ENCODE measurements at places on chromosomes 6 and 20.

GRCh38 chr6:164442572-164442971 lies 866.8 kb downstream of the C6orf118 start:
- no peak for DNase-seq

GRCh38 chr6:119034827-119035458 lies 43.5 kb downstream of the FAM184A start:
- no peak for DNase-seq

DNA sequence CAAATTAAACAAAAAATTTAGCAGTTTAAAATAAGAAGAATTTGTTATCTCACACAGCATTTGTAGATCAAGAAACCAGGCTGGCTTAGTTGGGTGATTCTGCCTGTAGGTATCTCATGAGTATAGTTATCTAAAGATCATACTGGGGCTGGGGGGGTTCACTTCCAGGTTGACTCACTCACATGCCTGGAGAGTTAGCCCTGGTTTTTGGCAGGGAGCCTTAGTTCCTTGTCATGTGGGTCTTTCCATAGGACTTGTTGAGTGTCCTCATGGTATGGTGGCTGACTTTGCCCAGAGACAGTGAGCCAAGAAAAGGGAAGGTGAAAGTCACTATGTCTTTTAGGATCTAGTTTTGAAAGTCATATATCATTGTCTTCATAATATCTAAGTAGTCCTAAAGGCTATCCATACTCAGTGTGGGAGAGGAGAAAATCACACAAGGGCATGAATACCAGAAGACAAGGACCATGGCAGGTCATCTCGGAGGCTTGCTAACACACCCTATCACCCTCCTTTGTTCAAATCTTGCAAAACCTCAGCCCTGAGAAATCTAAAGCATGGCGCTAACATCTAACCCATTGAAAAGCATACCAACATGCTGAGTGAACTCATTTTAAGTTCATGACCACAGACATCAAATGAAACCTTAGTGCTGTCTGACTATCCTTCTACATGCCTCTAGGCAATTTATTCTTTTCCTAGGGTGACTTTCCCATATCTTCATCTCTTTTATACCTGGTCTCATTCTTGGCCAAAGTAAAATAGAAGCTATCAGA lies 39.2 kb downstream of the CYP24A1 start:
- DNase-seq, result peak; percentile 89

DNA sequence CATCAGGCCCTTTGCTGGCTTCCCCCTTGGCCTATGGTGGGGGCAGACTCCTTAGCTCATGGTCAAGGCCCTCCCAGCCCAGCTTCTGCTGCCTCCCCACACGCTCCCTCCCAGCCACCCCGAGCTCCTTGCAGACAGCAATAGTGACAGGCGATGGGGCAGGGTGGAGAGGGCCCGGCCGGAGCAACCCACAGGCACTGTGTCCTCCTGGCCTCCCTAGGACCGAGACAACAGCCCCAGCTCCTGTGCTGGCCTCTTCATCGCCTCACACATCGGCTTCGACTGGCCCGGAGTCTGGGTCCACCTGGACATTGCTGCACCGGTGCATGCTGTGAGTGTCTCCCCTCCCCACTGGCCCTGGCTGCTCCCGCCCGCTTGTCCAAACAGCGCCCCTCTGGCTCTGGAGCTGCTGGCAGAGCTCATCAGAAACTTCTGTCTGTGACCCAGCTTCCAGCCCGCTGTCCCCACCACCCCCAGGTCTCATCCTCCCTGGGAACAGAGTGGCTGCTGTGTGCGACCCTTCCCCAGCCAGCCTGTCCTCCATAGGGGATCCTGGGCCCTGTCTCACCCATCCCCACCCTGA lies 21.8 kb downstream of the NPEPL1 start:
- no peak for DNase-seq

DNA sequence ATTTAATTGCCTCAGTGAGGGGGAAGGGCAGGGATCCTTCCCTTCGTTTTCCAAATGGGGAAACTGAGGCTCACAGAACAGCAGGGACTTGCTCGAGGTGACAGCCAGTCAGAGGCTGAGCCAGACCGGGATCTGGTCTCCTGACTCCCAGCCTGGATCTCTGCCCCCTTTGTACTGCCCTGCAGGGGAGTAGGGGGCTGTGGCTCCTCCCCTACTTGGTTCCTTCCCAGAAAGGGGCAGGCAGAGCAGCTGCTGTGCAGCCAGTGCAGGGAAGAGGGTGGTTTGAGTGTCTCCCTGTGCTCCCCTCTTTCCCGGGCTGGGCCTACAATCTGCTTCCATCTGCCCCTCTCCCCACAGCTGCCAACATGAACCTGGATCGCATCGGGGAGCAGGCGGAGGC lies 37.6 kb downstream of the UQCC2 start:
- DNase-seq, result no peak

- no peak for DNase-seq
These were observed 29.5 kb upstream of the IFNGR1 start for GRCh38 chr6:137248702-137249101.

DNA sequence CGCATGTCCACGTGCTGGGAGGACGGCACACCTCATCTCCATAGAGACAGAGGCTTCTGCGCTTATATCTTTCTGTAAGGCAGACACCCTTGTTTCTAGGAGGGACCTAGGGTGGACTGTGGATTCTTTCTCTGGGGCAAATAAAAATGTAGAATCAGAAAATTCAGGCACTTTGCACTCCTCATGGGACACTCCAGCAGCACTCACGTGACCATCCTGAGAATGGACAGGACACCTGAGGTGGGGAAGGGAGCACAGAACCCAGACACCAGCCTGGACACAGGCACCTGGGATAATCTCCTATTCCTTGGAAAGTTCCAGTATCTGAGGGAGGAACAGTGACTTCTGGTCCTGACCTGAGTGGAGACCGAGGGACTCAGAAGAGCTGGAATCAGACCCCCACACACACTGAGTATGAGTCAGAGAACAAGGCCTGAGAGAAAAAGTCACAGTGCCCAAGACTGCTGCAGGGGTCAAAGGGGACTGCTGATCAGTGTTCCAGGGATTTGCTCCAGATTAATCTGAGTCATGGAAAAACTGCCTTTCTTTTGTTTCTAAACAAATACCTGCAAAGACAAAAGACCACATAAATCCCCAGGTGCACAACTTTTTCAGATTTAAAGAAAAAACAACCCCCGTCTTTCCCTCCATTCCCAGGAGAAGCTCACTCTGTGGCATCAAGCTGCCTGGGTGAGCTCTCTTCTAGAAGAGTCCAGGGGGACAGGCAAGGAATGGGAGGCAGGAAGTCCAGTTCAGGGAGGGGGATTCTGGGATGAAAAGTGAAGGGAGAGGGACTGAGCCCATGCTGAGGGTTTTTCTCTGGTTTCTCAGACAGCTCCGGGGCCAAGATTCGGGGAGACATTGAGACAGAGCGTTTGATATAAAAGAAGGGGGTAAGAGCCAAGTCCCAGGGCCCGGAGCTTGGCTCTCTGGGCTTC lies 35.6 kb upstream of the MICB start:
- no peak for DNase-seq

DNA sequence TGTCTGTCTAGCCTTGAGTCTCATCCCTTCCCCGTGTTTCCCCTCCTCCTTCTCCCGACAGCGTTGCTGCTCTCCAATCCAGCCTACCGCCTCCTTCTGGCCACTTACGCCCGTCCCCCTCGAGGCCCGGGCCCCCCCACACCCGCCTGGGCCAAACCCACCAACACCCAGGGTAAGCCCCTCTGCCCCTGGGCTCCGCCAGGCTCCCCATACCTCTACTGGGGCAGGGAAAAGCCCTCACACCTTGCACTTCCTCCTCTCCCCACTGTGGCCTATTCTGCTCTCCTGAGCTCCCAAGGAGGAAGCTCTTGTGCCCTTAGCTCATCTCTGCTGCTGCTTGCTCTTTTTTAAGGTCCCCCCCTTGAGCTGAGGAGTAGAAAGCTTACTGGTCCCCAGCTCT lies 11.0 kb downstream of the DDR1 start:
- DNase-seq, result no peak

DNA sequence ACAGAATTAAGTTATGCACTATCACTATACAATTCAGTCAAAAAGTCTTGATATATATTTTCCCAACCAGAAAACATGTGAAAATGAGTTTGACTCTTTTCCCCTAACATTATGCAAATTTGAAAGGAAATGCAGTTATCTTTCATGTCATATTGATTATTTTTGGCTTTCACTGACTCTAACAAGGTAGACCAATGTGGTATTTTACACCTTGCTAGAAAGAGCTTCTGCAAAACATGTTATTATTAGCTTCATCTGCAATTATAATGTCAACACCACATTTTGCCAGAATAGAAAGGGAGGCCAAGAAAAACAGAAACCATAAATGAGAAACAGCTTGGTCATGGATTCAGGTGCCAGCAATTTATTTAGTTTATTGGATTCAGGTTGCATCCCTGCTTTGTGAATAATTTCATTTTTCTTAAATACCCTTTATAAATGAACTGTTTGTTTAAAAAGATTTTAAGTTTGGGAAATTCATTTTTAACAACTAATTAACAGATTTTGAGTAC lies 226.1 kb upstream of the GJE1 start:
- DNase-seq, result no peak

DNA sequence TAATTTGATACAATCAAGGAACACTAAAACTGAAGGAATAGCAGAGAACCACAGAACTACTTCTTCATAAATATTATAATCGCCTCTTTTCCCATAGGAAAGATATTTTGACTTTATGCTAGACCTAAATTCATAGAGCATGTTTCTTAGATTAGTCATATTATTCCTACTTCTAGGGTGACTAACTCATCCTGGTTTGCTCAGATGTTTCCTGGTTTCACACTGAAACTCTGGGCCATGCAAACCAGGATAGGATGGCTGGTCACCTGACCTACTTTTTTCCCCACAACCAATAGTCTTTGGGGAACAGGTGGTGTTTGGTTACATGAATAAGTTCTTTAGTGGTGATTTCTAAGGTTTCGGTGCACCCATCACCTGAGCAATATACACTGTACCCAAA lies 42.8 kb downstream of the MMS22L start:
- DNase-seq, result peak; percentile 40

GRCh38 chr6:119541132-119541905 lies 191.8 kb upstream of the MAN1A1 start:
- DNase-seq, result peak; percentile 97

DNA sequence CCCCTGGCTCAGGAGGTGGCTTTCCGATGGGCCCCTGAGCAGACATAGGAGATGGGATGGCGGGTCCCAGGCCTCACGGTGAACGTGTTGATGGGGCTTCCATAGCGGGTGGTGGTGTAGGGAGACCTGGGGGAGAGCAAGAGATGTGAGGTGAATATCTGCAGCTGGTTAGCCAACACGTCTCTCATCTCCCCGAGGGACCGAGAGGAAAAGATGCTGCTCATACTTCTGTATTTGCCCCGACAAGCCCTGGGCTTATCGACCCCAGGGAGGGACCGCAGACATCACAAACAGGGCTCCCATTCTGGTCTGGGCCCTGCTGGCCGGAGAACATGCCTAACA lies 38.7 kb downstream of the C6orf132 start:
- no peak for DNase-seq

GRCh38 chr20:48679599-48679998 lies 148.2 kb downstream of the PREX1 start:
- no peak for DNase-seq

- no peak for DNase-seq
These were observed 142.4 kb downstream of the TTLL2 start for GRCh38 chr6:167467282-167467681.

DNA sequence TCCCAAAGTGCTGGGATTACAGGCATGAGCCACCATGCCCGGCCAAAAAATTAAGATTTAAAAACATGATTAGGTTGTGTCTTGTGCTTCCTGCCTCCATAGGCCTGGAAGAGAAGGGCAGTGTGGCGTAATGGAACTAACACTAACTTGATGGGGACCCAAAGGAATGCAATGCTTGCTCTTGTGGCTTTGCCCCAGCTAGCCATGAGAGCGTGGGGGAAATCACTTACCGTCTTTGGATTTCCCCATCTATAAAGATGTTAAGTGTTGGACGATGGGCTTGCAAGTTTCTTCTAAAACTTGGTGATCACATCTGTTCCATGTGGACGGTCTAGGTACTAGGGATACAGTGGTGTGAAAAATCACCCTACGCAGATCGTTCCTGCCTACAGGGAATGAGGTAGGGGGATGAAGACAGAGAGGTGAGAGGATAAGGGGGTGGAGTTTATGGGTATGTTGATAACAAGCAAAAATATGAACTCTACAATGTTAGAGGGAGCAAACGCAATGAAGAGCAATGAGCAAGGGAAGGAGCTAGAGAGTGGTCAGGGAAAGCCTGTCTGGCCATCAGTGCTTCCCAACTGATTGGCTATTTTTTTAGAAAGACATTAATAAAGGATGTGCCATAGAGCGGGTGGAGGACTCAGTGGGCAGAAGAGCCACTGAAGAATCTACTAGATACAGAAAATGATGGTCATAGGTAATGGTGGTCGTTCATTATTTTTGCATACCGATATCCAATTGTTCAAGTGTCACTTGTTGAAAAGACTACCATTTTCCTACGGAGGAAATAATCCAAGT lies 165.2 kb downstream of the BCAS1 start:
- no peak for DNase-seq

GRCh38 chr6:113777601-113778000 lies 79.5 kb upstream of the MARCKS start:
- no peak for DNase-seq

- no peak for DNase-seq
These were observed 9.0 kb upstream of the RALGAPA2 start for GRCh38 chr20:20721489-20721888.

- DNase-seq, result no peak
These were observed 16.4 kb downstream of the ANKEF1 start for GRCh38 chr20:10051185-10051584.

GRCh38 chr20:31565699-31566318 lies 39.3 kb upstream of the ID1 start:
- no peak for DNase-seq

DNA sequence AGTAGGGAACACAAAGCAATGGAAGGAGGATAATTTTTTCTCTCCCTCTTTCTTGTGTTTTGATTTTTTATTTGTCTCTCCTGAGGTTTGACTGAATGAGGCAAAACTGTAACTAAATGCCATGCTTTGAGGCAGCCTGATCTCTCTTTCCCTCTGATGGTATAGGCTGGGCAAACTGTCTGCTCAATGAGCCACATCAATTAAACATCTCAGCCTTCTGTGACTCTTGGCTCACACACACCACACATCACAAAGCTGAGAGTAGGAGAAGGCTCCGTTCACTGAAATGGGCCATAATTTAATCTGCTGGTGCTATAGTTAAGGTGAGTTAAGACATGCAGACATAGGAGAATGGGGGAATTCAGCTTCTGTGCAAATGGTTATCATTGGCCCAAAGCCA lies 28.1 kb upstream of the SCGN start:
- DNase-seq, result no peak

DNA sequence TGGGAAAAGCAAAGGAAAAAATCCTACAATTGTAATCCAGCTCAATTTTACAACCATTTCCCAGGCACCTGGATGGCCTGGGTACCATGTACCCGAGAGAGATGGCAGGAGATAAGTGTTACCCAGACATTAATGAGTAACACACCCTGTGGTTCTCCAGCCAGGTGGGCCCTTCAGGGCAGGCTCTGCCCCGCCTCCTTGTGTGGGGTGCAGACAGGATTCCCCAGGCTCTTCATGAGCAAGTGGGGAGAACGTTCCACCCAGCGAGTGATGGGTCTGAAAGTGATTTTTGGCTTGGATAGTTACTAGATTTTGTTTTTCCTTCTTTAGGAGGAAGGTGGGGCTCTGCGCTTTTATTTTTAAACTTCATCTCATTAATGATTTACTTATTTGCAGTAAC lies 243.9 kb downstream of the TAF4 start:
- DNase-seq, result no peak
